ENCODE measurements at places on chromosomes 4 and X.

- peaks cover 20% of the 10 kb centered on the region for H3K36me3 ChIP-seq
- peak overlapping the region; percentile 87 for H3K27ac ChIP-seq
- no peak for DNase-seq
- H3K4me1 ChIP-seq, result peaks cover 47% of the 10 kb centered on the region
- H3K4me3 ChIP-seq, result no peak overlapping the region
- no peaks in the 10 kb centered on the region for H3K27me3 ChIP-seq
These were observed 60.9 kb downstream of the GK start for GRCh38 chrX:30714138-30714537.

- no peak overlapping the region for H3K4me3 ChIP-seq
- H3K27ac ChIP-seq, result no peak overlapping the region
- peaks cover 3% of the 10 kb centered on the region for H3K4me1 ChIP-seq
These were observed 337.4 kb downstream of the ARHGAP10 start for GRCh38 chr4:148069086-148069894.

DNA sequence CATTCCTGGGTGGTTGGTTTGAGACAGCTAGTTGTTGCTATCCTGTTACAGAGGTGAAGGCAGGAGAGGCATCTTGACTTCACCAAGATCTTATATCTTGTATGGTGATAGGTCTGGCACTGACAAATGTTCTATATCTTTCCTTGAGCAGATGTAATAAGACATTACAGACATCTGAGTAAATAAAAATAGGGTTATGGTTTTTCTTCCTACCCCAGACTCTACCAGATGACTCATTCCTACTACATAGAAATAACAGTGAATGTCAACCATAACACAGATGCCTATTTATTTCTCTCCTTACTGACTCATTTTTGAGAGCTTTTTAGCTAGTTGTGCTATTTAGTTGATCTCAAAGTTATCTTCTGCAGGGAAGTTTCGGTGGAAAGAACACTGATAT, 21.9 kb downstream of the HNRNPH2 start:
- H3K27me3 ChIP-seq, result no peaks in the 10 kb centered on the region
- DNase-seq, result no peak
- no peak overlapping the region for H3K27ac ChIP-seq
- peaks cover 12% of the 10 kb centered on the region for H3K4me1 ChIP-seq
- H3K36me3 ChIP-seq, result peaks cover 6% of the 10 kb centered on the region

GRCh38 chr4:102299354-102300107, 45.8 kb downstream of the SLC39A8 start:
- no peak for DNase-seq
- peaks cover 35% of the 10 kb centered on the region for H3K36me3 ChIP-seq
- no peak overlapping the region for H3K4me3 ChIP-seq
- no peaks in the 10 kb centered on the region for H3K27me3 ChIP-seq
- no peaks in the 10 kb centered on the region for H3K4me1 ChIP-seq

DNA sequence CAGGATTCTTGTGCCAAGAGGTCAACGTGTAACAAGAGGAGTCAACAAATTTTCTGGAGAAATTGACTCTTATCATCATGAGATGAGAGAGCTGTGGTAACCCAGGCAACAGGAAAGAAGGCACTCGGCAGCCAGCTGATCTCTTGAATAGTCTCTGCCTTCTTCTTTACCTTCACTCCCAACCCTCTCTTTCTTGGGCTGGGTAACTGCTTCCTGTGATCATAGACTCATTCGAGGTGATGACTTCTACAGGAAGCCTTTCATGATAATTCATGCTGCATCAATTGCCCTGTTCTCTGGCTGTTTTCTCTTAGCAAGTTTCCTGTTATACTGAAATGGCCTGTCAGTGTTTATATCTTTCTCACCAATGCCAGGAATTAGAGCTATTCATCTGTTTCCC, 70.8 kb upstream of the FSTL5 start:
- no peaks in the 10 kb centered on the region for H3K36me3 ChIP-seq
- H3K27ac ChIP-seq, result no peak overlapping the region
- no peaks in the 10 kb centered on the region for H3K4me1 ChIP-seq
- DNase-seq, result no peak
- H3K4me3 ChIP-seq, result no peak overlapping the region

DNA sequence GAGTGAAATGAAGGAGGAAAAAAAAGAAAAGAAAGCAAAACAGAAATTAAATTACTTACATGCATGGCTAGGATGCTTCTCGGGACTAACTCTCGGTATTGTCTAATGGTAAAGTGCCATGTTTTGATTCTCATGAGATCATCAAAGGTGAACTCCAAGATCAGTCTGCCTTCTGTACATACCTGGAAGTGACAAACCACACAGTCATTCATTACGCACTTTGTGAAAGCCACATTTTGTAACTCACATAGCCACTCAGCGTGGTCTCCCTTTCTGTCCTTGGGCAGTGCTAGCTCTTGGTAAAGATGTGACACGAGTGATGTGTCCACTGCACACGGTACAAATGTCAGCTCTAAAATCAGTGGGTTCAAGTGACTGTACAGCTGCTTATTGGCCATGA, 309.8 kb downstream of the LDB2 start:
- DNase-seq, result no peak
- no peaks in the 10 kb centered on the region for H3K27me3 ChIP-seq
- no peaks in the 10 kb centered on the region for H3K36me3 ChIP-seq
- H3K4me3 ChIP-seq, result no peak overlapping the region

GRCh38 chr4:111187108-111187507, 564.2 kb upstream of the PITX2 start:
- no peak for DNase-seq
- H3K27me3 ChIP-seq, result no peaks in the 10 kb centered on the region
- no peak overlapping the region for H3K27ac ChIP-seq
- H3K4me1 ChIP-seq, result no peaks in the 10 kb centered on the region
- no peak overlapping the region for H3K4me3 ChIP-seq
- no peaks in the 10 kb centered on the region for H3K36me3 ChIP-seq

DNA sequence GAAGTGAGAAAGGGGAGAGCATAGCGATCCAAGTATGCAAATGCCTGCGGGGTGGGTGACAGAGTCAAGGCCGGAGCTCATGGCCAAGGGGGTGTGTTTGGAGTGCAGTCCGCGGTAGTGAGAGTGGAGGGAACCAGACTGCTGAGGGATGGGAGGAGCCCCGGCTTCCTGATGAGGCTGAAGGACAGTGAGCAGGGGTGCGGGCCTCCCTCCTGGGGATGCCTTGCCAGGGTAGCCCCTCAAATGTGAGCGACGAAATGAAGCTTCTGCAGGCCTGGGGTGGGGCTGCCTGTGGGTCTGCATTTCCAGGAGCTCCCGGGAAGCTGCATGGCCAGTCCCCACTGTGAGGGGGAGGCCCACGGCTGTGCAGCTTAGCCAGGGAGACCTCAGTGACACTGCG, 45.0 kb downstream of the PSAPL1 start:
- H3K27ac ChIP-seq, result no peak overlapping the region
- H3K4me3 ChIP-seq, result no peak overlapping the region

DNA sequence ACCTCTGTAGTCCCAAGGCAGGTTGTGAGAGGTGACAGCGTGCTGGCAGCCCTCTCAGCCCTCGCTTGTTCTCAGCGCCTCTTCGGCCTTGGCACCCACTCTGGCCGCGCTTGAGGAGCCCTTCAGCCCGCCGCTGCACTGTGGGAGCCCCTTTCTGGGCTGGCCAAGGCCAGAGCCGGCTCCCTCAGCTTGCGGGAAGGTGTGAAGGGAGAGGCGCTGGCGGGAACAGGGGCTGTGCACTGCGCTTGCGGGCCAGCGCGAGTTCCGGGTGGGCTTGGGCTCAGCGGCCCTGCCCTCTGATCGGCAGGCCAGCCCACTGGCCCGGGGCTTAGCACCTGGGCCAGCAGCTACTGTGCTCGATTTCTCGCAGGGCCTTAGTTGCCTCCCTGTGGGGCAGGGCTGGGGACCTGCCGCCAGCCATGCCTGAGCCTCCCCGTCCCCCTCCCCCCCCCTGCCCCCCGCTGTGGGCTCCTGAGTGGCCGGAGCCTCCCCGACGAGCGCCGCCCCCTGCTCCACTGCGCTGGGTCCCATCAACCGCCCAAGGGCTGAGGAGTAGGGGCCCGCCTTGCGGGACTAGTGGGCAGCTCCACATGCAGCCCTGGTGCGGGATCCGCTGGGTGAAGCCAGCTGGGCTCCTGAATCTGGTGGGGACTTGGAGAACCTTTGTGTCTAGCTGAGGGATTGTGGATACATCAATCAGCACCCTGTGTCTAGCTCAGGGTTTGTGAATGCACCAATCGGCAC, 347.6 kb downstream of the KLHL13 start:
- no peak overlapping the region for H3K4me3 ChIP-seq
- no peaks in the 10 kb centered on the region for H3K27me3 ChIP-seq
- no peaks in the 10 kb centered on the region for H3K36me3 ChIP-seq
- H3K4me1 ChIP-seq, result no peaks in the 10 kb centered on the region
- no peak overlapping the region for H3K27ac ChIP-seq

DNA sequence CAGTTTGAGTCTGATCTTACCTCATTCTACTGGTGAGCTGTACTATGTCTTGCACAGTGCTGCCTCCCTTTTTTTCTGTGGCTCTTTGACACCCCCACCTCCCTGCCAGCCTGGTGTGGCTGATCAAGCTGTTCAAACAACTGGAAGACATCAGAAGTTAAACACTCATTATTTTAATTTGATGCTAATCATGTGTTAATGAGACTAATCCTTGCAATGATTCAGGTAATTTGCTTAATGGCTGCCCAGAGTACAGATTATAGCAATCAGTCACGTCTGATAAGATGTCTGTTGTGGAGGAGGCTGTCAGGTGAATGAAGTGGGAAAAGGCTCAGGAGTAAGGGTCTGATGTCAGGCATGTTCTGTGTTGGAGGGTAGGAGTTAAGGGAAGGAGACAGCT, 87.4 kb upstream of the GK2 start:
- H3K4me3 ChIP-seq, result no peak overlapping the region
- H3K4me1 ChIP-seq, result no peaks in the 10 kb centered on the region
- H3K36me3 ChIP-seq, result no peaks in the 10 kb centered on the region
- no peak overlapping the region for H3K27ac ChIP-seq
- DNase-seq, result no peak

- peaks cover 31% of the 10 kb centered on the region for H3K4me1 ChIP-seq
- H3K4me3 ChIP-seq, result no peak overlapping the region
- H3K36me3 ChIP-seq, result peaks cover 26% of the 10 kb centered on the region
- DNase-seq, result no peak
These were observed 7.4 kb downstream of the ZRSR2 start for GRCh38 chrX:15797707-15798106.

DNA sequence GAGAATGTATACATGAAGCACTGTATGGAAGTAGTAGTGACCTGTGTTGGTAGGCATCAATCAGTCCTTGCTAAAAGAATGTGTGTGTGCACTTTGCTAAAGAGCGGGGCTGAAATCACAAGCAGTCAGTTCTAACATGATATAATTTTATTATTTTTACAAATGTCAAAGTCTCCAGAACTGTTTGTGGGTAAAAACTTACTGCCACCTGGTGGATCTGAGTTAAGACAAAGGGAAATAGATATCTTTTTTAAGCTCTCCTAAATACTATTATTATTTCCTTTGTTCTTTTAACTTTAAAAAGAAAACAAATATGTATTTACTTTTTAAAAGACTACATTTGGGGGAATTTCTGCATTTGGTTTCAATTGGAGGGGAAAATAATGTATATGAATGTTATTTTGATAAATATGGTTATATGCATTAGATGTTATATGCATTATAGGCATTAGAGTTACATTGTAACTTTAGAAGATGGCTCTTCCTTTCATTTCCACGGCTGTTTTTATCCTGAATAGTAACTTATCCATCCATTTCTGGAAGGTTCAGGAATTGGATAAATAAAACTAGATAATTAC, 7.8 kb upstream of the CLOCK start:
- H3K4me1 ChIP-seq, result peaks cover 12% of the 10 kb centered on the region
- H3K27ac ChIP-seq, result no peak overlapping the region
- H3K36me3 ChIP-seq, result no peaks in the 10 kb centered on the region
- DNase-seq, result no peak
- no peak overlapping the region for H3K4me3 ChIP-seq

DNA sequence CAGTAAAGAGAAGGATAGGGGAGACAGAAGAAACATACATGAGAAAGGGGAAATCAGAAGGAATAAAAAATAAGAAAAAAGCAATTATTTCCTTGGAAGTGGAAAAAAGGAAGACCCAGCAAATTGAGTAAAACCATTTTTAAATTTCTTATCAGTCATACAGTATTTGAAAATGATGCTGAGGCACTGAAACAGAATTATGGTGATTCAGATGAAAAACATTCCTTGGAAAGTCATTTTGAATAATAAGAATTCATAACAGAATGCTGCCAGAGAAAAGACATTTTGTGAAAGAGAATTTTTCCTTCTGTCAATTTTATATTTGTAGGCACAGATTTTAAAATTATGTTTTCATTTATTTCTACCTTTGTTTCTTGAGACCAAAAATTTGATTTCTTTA, 895.5 kb upstream of the EPHA5 start:
- no peaks in the 10 kb centered on the region for H3K27me3 ChIP-seq
- DNase-seq, result no peak
- H3K36me3 ChIP-seq, result no peaks in the 10 kb centered on the region

GRCh38 chr4:6252051-6252450, 17.6 kb upstream of the WFS1 start:
- DNase-seq, result no peak
- H3K36me3 ChIP-seq, result no peaks in the 10 kb centered on the region
- peaks cover 4% of the 10 kb centered on the region for H3K4me1 ChIP-seq
- no peak overlapping the region for H3K27ac ChIP-seq
- no peak overlapping the region for H3K4me3 ChIP-seq

GRCh38 chr4:95415346-95415771, 133.4 kb downstream of the UNC5C start:
- H3K36me3 ChIP-seq, result no peaks in the 10 kb centered on the region
- H3K27me3 ChIP-seq, result peaks cover 3% of the 10 kb centered on the region
- no peaks in the 10 kb centered on the region for H3K4me1 ChIP-seq
- no peak for DNase-seq

GRCh38 chr4:173243321-173243720, 74.7 kb downstream of the GALNT7 start:
- H3K27ac ChIP-seq, result no peak overlapping the region
- no peaks in the 10 kb centered on the region for H3K27me3 ChIP-seq
- H3K36me3 ChIP-seq, result peaks cover 2% of the 10 kb centered on the region
- DNase-seq, result no peak

- H3K36me3 ChIP-seq, result peaks cover 9% of the 10 kb centered on the region
- no peak overlapping the region for H3K4me3 ChIP-seq
- no peak for DNase-seq
- peak overlapping the region; percentile 46 for H3K27ac ChIP-seq
- no peaks in the 10 kb centered on the region for H3K27me3 ChIP-seq
These were observed 7.5 kb downstream of the CHM start for GRCh38 chrX:86039625-86040568.

DNA sequence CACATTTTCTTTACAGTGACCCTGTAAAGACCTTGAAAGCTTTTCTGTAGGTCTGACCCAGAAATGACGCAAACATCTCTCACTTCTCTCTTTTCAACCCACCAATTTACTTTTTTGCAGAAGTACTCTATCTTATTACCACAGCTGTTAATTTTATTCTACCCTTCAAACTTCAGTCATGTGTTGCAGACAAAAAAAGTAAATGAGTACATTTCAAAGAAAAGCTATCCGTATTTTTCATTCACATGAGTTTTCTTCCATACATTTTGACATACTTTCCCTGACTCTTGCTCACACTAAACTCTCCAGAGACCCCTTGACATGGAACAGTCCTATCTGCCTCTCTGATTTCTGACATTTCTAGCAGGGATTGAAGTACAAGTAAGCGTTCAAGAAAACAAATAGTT, 51.7 kb downstream of the SLC7A11 start:
- no peaks in the 10 kb centered on the region for H3K4me1 ChIP-seq
- H3K36me3 ChIP-seq, result no peaks in the 10 kb centered on the region
- no peaks in the 10 kb centered on the region for H3K27me3 ChIP-seq
- no peak for DNase-seq
- no peak overlapping the region for H3K4me3 ChIP-seq
- no peak overlapping the region for H3K27ac ChIP-seq

- no peak for DNase-seq
- no peak overlapping the region for H3K4me3 ChIP-seq
- H3K27me3 ChIP-seq, result no peaks in the 10 kb centered on the region
- H3K27ac ChIP-seq, result no peak overlapping the region
These were observed 484.2 kb upstream of the HS3ST1 start for GRCh38 chr4:11912886-11913285.
